Stimulated activated CD4-positive, alpha-beta T cell treated with anti-CD3 and anti-CD28 coated beads, Interleukin-15, amount 100 ng/mL, for 1 hour (primary cell): ENCODE measurements at places on chromosomes 13 and 19.

DNA sequence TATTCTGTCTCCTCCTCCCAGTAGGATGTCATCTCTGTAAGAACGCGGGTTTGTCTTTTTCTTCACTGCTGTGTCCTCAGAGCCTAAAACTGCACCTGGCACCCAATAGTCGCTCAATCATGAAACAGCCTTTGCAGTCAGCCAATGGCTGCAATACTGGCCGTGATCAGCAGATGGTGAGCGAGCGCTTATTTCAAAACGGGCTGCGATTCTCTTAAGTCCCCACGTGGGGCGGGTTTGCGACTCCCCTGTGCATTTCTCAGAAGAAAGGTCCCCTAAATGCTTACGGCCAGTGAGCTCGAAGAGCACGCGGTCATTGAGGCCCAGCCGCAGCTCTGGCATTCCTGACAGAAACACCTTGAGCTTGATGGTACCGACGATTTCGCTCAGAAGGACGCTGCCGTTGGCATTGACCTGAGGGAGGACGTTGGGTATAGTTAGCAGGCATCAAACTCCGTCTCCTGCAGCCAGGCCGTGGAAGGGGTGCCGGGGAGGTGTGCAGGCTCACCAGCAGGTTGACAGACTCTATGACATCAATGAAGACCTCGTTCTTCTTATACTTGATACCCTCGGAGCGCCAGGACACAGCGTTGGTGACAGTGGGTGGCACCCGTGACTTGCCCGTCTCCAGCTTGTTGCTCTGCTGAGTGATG lies 6.0 kb downstream of the AP1M2 start:
- DNase-seq, result peak; percentile 73

DNA sequence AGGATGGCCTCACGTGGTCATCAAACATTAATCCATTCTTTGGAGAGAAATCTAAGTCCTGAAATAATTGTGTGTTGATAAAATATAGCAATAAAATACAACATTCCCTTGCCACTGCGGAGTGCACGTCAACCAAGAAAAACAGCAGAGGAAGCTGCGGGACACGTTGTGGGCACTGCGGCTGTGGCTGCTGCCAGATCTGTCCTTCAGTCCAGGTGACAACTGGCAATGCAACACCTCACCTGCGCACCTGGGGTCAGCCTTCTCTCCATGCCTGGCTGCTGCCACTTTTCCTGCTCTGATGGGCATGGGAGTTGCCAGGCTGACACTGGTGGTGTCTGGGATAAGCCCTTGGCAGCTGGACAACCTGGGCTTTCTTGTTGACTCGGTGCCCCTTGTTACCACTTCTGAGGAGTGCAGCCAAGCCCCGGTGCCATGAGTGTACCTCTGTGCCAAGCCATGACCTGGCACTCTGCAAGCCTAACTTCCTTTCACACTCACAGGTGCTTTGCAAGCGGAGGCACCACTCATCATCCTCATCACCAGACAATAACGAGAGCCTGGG lies 251.6 kb upstream of the TSHZ3 start:
- DNase-seq, result no peak

DNA sequence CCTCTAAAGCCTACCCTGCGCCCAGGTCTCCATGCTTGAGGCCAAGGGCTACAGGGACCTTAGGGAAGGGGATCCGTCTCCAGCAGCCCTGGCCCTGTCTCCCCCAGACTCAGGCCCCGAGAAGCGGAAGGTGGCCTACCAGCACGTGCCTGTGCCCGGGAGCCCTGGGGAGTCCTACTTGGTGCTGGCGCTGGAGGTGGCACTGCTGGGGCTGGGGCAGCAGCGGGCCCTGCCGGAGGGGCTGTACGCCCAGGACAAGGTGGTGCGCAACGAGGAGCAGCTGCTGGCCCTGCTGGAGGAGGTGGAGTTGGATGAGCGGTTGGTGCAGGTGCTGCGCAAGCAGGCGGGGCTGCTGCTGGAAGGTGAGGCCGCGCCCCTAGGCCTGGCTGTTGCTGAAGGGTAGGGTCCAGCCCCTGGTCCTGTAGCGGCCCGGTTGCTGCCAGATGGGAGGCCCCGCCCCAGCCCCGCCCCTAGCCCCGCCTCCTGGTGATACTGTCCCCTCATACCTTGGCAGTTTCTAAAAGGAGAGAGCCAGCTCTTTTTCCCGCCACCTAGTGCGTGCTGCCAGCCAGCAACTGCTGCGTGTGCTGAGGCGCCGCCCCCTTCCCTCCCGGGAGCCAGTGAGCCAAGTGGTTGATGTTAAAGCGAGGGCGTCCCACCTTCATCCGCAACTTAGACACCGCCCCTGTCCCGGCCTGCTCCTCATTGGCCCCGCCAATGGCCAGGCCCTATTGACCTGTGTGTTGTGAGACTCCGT lies 22.6 kb downstream of the ZSWIM4 start:
- DNase-seq, result no peak

- no peak for DNase-seq
Measured at GRCh38 chr19:45768655-45768983, 433 bp downstream of the SIX5 start.

- DNase-seq, result no peak
Measured at GRCh38 chr13:113907635-113908617, 44.0 kb upstream of the GAS6 start.
